ENCODE measurements at places on chromosomes 1 and 21.

- peak; percentile 82 for DNase-seq
Observed at GRCh38 chr1:68111519-68112436, 61.4 kb upstream of the DIRAS3 start.

DNA sequence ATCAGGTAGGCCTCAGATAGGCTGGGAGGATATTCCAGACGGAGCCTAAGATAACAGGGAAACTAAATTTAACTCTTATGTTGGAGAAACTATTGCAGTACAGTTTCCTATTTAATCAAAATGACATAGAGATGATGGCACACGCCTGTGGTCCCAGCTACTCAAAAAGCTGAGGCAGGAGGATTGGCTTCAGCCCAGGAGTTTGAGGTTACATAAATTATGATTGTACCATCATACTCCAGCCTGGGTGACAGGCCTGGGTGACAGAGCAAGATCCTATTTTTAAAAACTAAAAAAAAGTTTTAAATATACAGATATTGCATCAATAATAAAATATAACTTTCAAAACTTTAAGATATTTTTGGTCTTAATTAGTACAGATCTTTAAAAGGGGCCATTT is 25.2 kb upstream of the TAL1 start:
- DNase-seq: no peak

- DNase-seq: peak; percentile 50
Observed at GRCh38 chr1:236868625-236869467, 73.8 kb downstream of the MTR start.

DNA sequence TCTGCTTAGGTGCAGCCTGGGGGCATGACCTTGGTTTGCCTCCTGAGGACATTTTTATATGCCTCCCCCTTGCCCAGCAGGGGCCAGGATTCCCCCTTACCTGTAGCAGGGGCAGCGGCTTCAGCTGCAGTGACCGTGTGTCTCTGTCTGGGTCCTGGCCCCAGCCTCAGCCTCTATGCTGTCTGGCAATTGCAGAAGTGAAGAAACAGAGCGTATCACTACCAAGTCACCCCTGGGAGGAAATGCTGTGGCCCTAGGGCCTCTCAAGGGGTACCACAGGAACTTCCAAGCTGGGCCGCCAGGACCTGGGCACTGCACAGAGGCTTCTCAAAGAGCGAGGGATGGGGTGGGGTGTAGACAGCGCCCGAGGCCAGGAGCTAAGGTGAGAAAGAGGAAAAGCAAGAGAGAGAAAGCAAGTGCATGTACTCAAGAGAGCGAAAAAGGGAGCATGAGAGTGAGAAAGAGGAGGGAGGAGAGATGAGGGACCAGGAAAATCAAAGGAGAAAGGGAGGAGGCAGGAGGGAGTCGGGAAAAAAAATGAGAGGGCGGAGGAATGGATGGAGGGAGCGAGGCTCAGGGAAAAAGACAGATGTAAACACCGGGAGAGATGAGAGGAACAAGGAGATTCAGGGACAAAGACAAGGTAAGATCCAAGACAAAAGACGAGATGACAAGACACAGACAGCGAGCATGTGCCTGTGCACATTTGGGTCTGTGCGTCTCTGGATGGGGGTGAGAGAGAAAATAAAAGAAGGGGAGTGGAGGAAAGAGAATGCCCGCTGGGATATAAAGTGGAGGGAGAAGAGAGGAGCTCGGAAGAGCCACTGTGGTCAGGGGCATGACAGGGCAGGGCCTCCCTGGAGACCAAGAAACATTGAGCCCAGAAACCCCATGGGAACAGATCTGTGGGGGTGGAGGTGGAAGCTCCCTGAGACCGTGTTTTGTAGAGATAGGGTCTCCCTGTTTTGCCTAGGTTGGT is at the start of gene PTAFR:
Gene PTAFR, minus strand, starts transcription at position 199 of the 979 bp plus-strand sequence. CDS start 25,669 bp downstream, outside the sequence.
- DNase-seq: no peak

GRCh38 chr1:109438798-109439297 is 12.6 kb upstream of the PSMA5 start:
- peak; percentile 93 for DNase-seq

DNA sequence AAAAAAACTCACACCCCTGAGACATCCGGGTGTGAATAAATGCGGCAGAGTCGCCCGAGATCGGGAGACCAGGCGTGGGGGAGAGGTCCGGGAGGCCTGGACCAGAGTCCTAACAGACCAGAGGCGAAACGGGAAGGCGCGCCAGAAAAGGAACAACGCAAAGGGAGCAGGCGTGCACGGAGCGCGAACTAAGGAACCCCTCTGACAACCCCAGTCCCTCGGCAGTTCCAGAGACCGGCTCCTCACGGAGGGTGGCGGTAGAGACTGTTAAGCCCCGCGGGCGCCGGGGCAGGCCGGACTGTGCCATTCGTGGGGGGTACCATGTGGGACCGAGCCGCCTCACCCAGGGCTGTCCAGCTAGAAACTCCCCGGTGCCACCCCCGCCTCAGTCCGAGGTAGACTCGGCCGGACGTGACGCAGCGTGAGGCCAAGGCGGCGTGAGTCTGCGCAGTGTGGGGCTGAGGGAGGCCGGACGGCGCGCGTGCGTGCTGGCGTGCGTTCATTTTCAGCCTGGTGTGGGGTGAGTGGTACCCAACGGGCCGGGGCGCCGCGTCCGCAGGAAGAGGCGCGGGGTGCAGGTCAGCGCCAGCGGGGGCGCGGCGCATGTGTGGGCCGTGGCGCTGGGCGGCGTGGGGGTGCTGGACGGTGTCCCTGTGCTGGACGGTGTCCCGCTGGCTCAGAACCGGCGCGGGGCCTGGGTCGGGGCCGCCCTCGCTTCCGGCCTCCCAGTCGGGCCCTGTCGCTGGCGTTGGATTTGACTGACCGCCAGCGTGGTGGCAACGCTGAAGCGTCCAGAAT is at the start of gene PARK7:
Gene PARK7, plus strand, starts transcription at position 496 of the 798 bp plus-strand sequence. CDS start 1,075 bp downstream, outside the sequence.
- DNase-seq: peak; percentile 99

DNA sequence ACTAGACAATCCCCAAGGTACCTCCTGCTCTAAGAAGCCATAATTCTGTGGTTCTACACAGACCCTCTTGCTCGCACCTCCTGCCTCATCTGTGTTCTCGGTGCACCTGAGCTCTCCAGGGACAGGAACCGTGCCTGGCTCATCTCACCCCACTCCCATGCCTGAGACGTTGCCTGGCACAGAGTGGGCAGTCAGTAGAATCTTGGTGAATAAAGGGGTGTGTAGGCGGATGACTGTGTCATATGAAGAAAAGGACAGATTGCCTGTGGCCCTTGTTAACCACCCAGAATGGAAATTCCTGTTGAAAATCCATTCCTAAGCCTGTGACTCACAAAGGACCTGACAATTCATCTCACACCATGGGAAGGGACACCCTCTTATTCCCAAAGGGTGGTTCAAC is 92.9 kb downstream of the KCNN3 start:
- no peak for DNase-seq

- no peak for DNase-seq
Observed at GRCh38 chr1:221022331-221022730, 143.1 kb downstream of the HLX start.
